GM13976 (cell line): ENCODE measurements at places on chromosomes 2 and 18.

GRCh38 chr2:157264099-157264498 is 6.6 kb downstream of the GALNT5 start:
- no peak for DNase-seq

- no peak for DNase-seq
These were observed 637.8 kb upstream of the PKDCC start for GRCh38 chr2:41410011-41410410.

GRCh38 chr18:44627280-44627679 is 53.4 kb upstream of the SETBP1 start:
- no peak for DNase-seq

GRCh38 chr18:73688851-73689711 is 458.6 kb downstream of the FBXO15 start:
- DNase-seq = no peak

DNA sequence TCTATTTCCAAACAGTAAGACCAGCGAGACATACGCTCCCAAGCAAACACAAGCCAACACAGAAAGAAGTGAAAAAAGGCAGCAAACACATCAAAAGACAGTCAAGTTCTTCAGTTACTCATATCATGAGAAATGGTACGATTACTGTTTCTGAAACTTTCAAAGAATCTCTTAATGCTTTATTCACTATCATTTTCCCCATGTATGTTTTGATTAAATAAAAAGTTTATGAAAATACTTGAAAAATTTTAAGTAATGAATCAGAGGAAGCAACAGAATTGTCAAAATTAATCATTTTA is 114.9 kb downstream of the HDAC4 start:
- no peak for DNase-seq

DNA sequence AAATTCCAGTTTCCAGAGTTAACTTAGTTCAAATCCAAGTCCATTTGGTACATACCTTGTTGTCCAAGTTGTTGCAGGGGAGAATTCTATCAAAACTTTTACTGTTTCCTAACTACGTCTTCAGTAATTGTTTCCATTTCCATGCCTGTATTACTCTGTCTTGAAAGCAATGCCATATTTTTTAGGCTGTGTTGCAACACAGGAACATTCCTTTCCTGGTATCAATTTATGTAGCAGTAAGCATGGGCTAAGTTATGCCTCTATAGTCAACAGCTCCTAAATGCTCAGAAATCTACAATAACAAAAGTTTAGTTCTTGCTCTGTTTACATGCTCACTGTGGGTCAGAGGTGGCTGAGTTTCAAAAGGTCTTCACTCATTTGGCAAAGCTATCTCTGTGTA is 1943.8 kb upstream of the PIK3C3 start:
- DNase-seq = no peak

DNA sequence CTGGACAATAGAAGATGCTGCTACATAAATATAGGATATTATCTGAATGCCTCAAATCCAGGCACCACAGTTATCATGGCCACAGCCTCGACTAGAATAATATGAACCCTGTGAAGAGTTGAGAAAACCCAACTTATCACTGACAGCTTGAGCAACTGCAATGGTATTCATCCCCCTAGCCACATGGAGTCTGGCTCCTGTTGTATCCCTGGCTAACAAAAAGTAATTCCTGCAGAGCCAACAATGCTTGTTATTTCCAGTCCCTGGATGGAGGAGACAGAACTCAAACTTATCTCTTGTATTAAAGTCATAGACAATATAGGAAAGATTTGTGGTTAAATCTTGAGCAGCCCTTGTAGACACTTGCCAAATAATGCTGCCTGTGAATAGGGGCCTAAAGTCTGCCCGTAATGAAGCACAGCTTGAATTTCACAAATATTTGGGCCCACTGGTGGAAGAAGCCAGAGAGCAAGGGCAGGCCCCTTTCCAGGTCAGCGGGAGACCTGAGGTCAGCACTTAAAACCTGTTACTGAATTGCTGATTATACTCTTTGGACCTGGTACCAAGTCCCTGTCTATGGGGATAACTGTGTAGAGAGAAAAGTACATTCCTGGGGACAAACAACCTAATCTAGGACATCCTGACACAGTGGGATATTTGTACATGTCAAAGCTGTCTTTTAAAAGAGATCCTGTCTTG is 28.4 kb upstream of the SUCLG1 start:
- DNase-seq = no peak

DNA sequence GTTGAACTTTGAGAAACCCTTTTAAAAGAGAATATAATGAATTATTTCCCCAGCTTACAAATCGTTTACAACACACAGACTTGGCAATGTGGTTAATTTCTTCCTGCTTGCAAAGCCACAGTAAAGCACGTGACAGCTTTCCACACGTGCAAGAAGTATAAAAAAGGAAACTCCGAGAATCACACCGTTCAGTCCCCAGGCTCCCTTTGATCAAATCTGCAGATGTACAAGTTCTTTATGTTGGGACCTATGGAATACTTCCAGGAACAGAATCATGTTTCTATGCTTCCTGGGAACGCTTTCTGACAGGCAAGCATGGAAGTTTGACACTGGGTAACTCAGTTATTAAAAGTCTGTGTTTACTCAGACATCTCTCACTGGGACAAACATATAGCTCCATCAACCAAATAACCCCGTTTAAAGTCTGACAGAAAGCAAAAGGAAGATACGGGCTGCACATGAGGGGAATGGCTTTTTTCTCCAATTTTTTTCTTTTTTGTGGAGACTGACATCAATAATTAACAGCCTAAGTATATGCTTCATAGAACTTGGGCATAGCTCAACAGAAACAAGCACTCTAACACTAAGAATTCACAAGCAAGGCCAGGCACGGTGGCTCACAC is 134.8 kb downstream of the EIPR1 start:
- DNase-seq = peak; percentile 44

GRCh38 chr2:72270556-72271275 is 123.1 kb upstream of the CYP26B1 start:
- DNase-seq = no peak

DNA sequence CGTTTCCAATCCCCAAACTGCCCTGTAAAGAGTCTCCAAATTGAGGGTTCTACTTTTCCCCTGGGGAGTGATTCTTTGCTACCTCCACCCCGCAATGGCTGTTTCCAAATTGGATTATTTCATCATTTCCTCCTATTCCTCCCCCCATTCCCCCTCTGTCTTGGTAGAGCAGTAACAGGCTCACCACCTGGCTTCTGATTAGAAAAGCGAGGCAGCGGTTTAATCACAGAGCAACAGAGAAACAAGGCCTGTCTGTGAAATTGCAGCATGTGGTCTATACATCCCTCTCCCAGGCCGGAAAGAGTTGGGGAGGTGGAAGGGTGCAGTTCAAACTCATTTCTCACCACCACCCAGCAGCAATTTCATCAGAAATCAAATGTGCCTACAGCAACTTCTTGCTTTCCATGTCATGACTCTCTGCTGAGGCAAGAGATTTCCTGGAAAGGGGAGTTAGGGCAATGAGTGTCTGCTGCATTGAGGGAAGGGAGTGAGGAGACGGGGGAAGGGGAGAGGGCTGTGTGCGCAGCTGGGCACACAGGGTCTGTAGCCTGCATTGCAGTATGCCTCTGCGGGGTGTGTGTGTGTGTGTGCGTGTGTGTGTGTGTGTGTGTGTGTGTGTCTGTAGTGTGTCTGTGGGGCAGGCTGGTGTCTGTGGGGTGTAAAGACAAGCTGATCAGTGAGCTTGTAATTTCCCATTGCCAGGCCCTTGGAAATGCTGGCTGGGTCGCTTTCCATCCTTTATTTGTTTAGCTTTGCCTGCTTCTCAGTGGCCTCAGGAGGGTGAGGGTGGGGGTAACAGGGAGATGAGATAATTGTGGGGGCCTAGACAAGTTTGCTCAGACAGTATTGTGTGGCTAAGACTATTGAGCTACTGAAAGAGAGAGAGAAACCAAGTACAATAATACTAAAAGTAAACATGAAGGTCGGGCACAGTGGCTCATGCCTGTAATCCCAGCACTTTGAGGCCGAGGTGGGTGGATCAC is 13.5 kb upstream of the IGFBP2 start:
- DNase-seq = no peak

- no peak for DNase-seq
These were observed 162.7 kb downstream of the INHBB start for GRCh38 chr2:120508567-120509041.

GRCh38 chr2:16640867-16641266 is 24.8 kb downstream of the CYRIA start:
- no peak for DNase-seq

GRCh38 chr18:44857081-44857480 is 176.4 kb downstream of the SETBP1 start:
- DNase-seq = no peak

GRCh38 chr2:196131949-196132925 is 39.1 kb downstream of the STK17B start:
- DNase-seq = no peak

- no peak for DNase-seq
These were observed 6.3 kb downstream of the MSGN1 start for GRCh38 chr2:17822445-17823117.

DNA sequence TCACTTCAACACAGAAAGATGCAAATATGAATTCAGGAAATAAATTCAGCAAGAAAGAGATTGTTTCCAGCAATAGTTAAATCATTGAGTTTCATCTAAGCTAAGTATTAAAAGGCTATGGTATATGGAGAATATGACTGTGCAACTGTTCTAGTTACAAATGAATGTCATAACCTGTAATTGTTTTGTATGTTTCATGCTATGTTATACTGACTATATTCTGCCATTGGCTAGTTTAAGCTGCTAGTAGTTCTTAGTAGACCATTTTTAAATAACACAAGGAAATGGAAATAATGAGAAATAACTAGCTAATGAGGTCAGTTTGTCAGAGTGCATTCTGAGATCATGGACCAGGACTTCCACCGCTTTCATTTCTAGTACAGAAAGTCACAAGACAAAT is 1154.9 kb upstream of the TMEFF2 start:
- DNase-seq = no peak

DNA sequence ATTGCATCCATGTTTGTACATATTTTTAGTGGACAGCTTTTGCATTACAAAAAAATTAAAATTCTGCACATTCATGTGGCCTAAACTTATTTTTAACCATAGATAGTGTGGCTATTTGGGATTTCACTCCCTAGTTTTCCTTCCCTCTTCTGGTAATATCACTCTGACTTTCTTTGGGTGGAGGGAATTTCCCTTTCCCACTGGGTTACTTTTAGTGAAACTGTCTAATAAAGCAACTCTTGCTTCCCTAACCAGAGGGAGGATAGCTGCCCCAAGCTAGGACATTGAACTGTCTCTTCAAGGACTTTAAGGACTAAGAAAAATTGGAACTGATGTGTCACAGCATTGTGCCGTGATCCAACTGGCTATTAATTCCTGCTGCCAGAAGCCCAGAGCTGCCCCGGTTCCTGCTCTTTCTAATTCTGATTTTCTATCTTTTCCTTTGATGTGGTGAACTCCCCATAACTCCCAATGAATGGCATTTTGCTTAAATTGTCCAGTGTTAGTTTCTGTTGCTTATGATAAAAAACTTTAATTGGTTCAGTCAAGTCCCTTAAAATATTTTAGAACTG is 20.0 kb upstream of the EFR3B start:
- DNase-seq = no peak

GRCh38 chr2:28327956-28328922 is 64.4 kb upstream of the FOSL2 start:
- DNase-seq = no peak

DNA sequence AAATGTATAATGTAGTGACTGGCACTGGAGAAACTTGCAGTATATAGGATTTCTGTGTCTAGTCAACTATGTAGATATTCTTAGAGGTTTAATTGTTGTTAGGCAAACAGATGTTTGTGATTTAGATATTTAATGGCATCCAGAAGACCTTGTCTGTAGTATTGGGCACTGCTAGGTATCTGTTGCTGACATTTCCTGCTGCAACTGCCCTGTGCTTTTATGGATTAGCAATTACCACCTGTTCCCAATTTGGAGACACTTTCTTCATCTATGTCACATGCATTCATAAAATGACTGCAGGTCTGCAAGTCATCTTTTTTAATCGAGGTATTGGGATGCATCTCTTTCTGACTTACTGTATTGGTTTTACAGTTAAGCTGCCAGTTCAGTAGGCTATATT is 71.3 kb downstream of the ITGA4 start:
- no peak for DNase-seq

- DNase-seq = peak; percentile 73
These were observed at the start of gene SNTG2 for GRCh38 chr2:950080-950966. TSS of gene SNTG2 (plus strand) at chr2:950849. CDS start at chr2:950997, 148 bp downstream.

DNA sequence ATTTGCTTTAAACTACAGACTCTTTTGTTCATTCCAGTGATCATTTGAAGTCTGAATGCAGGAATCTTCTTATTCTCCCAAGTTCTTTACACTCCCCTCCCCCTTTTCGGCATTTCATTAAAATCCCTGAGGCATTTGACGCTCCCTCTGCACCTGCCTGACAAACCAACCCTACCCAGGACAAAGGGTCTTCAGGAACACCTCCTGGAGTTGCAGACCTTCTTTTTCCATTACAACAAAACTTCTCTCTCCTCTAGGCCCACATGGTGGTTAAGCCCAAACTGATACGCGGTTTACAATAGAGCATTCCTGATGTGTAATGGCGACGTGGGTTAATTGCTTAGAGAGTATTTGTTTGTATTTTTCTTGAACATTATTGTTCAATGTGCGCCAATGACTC is 367.4 kb downstream of the FBXO15 start:
- DNase-seq = no peak

GRCh38 chr2:20231159-20231558 is 6.2 kb upstream of the SDC1 start:
- DNase-seq = no peak

DNA sequence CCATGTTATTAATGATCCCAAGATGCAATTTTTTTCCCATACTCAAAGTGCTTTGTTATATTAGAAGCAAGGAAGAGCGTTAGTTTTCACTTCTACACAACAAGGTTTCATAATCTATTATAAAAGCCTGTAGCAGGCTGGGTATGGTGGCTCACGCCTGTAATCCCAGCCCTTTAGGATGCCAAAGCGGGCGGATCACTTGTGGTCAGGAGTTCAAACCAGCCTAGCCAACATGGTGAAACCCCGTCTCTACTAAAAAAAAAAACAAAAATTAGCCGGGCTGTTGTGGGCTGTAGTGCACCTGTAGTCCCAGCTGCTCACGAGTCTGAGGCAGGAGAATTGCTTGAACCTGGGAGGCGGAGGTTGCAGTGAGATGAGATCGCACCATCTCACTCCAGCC is 19.0 kb upstream of the SERPINB2 start:
- DNase-seq = no peak

GRCh38 chr2:71317060-71317459 is 14.5 kb upstream of the ZNF638 start:
- no peak for DNase-seq

DNA sequence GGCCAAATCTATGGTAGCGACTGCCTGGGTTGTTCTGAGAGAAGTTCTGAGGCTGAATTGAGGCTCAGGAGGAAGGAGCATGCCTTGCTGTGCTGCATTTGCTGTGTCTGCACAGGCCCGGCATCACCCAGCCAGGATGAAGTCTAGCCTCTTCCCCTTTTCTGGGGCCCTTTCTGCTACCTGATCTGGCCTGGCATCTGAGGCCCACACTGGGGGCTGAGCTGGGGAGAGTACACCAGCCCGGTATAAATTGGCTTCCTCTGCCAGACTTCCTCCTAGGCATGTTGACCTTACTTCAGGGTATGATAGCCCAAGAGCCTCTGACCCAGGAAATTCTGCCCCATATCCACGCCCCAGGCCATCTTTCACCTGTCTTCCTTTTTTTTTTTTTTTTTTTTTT is 30.0 kb downstream of the MRPL35 start:
- DNase-seq = no peak
